ENCODE measurements at places on chromosomes 5 and 9.

DNA sequence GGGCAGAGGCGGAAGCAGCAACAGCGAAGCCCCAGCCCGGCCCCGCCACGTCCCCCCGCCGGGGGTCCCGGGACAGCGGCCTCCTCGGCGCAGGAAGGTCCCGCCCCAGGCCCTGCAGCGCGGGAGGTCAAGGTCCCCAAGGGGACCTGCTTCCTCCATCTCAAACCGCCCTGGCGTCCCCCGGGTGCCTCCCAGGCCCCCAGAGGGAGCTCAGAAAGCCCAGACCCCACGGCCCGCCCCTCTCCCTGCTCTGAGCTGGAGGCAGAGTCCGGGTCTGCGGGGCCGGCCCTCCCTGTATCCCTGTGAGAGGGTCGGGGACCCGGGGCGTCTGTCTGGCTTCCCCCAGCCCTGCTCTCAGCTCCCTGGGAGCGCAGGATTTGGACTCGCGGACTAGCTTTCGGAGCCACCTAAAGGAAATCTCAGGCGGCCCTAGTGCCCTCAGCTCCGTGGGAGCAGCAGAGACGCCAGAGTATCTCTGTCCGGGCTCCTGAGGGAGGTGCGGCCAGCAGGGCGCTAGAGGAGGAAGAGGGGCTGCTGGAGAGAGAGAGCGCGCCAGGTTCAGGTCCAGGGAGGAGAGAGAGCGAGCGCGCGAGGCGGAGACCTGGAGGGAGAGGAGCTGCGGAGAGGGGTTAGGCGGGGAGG lies 30.7 kb downstream of the EXOC3 start:
- DNase-seq = peak; percentile 73

DNA sequence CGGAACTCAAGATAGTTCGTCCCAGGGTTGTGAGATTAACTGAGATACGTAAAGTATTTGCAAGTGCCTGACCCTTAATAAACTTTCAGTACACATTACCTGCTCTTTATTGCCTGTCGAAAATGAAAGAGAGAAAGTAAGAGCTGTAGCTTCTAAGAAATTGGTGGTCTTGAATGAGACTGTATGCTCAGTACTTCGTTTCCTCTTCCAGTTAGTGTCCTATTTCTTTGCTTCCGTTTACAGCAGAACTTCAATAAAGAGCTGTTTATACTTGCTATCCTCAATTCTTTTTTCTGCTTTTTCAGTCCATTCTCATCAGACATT lies 534 bp downstream of the SRFBP1 start:
- no peak for DNase-seq

DNA sequence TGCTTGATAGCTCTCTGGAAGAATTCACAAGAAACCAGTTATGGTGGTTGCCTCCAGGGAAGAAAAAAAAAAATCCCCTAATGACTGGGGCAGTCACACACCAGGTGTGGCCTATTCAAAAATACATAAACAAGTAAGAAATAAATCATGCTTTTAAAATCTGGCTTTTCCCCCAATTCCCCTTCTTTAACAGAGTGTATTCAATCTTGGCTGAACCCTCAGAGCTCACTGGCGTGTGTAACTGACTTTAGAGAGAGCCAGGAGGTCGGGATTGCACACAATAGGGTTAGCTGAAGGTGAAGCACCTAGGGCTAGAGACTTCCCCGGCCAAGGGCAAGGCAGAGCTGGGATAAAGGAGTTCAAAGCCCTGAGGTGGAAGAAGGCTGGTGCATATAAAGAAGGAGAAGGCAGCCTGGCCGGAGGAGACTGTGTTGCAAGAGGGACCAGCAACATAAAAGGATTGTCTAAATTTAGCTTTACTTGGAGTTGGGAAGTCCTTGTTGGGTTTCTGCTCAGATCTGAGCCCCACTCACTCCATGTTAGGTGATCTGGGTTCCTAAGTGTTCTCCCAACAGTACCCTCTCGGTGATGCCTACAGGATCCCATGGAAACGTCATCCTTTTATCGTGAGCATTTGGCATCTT lies 19.7 kb downstream of the FNBP1 start:
- peak; percentile 51 for DNase-seq

GRCh38 chr9:84447305-84447704 lies 106.7 kb upstream of the SLC28A3 start:
- DNase-seq = no peak

DNA sequence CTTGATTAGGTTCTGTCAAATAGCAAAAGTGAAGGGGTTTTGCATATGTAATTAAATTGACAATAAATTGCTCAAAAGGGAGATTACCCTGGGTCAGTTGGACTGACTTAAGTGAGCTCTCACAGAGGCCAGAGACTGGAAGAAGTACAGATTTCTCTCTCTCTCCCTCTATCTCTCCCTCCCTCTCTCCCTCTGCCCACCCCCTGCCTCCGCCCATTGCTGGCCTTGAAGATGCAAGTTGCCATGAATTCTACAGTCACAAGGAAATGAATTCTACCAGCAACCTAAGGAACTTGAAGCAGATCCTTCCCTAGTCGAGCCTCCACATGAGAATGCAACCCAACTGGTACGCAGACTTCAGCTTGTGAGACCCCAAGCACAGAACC lies 119.2 kb downstream of the LPAR1 start:
- DNase-seq = no peak

DNA sequence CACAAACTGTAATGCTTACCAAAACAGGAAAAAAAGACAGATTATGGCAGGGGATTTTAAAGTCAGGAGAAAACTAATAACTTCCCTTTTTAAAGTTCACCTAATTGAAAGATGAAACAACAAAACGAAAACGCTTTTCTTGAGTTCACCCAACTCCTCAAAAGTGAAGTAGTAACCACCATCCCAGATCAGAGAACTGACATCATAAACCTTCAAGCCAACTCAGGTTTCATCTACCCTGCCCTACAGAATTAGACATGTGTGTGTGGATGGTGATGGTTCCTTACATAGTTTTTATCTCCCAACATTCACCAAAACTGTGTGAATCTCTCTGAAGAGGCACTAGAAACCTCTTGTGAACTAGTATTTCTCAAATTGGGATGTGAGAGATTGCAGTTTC lies 195.2 kb upstream of the PTGER4 start:
- no peak for DNase-seq

GRCh38 chr5:65926893-65927292 lies 518 bp downstream of the ERBIN start:
- no peak for DNase-seq

DNA sequence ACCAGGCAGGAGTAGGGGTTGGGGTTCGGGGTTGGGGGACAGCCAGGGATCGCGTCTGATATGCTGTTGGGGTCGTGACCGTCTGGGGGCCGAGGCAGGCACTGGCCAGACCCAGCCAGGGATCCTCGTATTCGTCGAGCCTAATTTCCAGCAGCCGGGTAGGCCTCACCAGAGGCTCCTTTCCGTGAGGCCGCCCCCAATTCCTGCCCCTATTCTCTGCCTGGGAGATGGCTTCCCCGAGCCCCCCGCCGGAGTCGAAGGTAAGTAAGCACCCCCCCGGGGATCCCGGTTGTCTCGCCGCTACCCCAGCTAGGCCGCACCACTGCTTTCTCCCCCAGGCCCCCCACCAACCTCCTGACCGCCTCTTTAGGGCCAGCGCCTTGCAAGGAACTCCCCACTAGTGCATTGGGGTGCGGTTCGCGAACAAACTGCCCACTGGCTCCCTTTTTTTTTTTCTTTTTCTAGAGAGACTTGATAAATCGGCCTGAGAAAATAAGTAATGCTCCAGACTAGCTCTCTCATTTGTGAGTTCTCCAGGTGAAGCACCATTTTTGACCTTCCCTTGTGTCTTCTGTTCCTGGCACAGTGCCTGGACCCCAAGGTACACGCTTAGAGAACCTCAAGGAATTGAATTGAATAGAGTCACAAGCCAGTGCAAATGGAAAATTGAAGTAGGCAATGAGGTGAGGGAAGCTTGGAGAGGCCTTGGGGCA lies 435 bp downstream of the ZNF189 start:
- no peak for DNase-seq

DNA sequence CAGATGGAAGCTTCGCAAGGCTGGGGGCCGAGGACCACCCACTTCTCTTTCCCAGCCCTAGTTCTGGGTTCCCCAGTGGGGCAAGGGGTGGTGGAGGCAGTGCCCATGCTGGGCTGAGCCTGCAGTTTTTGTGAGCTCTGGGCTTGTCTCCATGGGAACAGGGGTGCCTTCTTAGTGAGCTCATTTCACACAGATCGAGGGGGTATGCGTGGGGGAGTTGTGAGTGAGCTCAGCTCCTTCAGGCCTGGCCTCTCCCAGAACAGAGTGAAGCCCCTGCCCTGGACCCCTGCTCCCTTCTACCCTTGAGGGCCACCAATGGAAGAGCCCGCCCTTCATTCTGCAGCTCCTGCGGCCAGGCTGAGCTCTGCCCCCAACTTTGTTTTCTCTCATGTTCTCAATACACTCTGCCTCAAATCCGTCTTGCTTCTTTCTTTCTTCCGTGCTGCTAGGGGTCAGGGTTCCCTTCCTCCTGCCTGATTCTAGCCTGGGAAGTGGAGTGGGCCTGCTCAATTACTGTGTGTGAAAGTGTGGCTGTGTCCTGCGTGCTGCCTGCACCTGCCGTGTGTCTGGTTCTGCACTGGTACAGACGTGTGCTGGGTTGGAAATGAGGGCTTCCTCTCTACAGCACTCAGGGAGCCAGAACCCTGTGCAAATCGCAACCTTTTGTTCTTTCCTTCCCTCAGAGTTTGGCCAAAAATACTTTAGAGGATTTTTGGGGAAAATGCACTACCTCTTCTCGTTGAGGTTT lies 9.0 kb upstream of the MYOZ3 start:
- no peak for DNase-seq

- DNase-seq = no peak
These were observed 20.1 kb upstream of the LAMC3 start for GRCh38 chr9:130988905-130989304.

DNA sequence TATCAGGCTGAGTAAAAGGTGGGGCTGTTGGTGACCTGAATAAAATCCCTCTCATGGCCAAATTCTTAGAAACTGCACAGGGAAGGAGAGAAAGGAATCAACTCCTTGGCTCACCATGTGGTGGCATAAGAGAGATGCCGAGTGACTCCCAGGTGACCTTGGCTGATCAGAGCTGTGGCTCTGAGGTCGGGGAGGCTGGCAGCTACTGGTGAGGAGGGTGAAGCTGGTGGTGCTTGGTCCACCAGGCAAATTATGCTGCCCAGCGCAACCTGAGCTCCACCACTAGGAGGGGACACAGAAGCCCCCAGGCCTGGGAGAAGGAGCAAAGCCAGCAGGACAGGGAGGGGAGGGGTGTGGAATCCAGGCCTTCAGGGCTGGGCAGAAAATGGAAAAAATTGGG lies 111.2 kb upstream of the IL12B start:
- peak; percentile 68 for DNase-seq

DNA sequence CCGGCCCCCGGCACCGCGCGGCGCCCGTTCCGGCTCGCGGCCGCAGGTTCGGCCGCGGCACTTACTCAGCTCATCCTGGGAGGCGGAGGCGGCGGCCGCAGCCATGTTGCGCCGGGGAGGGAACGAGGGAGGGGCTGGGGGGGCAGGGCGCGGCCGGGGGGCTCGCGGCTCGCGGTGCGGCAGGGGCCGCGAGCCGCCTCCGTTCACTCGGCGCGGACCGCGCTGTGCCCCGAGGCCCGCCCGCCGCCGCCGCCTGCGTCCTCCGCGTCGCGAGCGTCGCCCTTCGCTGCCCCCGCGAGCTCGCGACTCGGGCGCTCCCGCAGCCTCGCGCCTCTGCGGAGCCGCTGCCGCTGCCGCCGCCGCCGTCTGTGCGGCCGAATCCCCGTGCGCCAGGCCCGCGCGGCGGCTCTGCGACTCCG lies 735 bp downstream of the ECPAS start:
- no peak for DNase-seq

- no peak for DNase-seq
These were observed 21.7 kb upstream of the SPINK7 start for GRCh38 chr5:148290271-148291195.

DNA sequence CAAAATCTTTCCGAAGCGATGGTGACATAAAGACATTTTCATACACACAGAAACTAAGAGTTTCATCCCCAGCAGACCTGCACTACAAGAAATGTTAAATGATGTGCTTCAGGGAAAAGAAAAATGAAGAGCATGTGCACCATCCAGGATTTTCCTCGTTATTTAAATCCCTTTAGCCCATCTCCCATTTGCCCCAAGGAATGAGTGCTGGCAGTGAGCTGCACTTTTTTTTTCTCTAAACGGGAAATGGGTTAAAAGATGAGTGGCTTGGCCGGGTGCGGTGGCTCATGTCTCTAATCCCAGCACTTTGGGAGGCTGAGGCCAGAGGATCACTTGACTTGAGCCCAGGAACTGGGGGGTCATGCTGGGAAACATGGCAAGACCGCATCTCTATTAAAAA lies 6.8 kb upstream of the LRRC14B start:
- no peak for DNase-seq

DNA sequence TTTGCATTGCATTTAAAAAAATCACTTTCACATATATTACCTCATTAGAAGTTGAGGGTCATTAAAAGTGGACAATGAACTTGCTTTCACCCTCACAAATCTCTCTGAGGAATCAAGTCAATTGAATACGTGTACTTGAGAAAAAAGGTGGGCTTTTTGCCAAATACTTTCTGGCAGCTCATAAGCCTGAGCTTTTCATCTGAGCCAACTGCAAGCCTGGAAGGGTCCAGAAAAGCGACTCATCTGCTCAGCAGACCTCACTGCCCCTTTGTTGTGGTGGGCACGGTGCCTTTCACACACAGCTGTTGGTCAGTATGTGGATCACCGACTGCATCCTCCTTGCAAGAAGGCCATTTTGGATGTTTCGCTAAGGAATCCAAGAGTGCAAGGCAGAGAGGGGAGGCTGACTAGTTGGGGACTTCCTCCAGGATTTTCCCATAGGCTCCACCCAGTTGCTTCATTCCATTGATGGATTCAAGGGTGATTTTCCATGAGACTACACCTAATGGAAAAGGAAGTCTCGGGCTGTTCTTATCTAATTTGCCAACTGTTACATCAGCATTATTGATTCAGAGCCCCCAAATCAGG lies 564.7 kb downstream of the PDE4D start:
- DNase-seq = peak; percentile 83

DNA sequence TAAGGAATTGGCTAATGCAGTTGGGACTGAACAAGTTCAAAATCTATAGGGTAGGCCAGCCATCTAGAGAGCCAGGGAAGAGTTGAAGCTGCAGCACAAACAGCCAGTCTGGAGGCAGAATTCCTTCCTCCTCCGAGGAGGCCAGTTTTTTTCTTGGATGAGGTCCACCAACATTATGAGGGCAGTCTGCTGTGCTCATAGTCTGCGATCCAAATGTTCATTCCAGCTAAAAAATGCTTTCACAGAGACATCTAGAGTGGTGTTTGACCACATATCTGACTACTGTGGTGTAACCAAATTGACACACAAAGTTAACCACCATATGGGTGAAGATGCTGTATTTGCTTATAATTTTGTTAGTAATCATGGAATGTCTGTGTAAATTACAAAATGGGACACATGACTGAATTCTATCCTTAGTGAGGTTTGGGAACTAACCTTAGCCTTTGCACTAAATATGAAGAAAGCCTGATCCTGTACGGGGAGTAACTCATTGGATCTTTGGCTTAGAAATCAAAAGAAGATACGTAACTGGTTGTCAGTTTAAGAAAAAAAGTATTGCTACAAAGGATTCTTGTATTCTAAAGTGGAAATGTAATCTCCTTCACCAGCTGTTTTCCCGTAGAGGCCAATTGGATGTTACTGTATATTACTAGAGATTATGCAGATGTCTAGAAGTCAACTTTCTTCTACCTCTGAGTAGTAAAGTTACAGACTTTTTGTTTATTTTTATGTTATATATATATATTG lies 70.6 kb downstream of the SPIN1 start:
- no peak for DNase-seq
